ENCODE measurements at places on chromosomes 16 and 17.

GRCh38 chr17:48908047-48908843 is at the start of gene UBE2Z:
TSS of gene UBE2Z (plus strand) at chr17:48908407. CDS start at chr17:48908504, 97 bp downstream.
- DNase-seq = peak; percentile 97

GRCh38 chr17:74177018-74177450 is 26.4 kb upstream of the RPL38 start:
- DNase-seq = no peak

DNA sequence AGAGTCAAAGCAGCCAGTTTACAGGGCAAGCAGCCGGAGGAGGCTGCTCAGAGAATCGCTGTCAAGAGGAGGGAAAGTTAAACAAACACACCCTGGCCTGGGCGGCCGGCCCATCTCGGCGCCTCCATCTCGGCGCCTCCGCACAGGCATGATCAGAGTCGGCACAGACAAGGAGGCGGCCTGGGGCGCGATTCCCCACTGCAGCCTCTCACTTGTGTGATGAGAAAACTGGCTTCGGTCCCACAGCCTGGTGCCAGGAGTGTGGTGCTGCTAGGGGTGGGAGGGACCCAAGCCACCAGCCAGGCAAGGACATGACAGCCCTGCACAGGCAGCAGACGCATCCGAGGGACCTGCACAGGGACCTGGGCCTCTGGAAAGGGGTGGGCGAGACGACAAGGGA is 17.7 kb downstream of the SLC38A10 start:
- peak; percentile 21 for DNase-seq

DNA sequence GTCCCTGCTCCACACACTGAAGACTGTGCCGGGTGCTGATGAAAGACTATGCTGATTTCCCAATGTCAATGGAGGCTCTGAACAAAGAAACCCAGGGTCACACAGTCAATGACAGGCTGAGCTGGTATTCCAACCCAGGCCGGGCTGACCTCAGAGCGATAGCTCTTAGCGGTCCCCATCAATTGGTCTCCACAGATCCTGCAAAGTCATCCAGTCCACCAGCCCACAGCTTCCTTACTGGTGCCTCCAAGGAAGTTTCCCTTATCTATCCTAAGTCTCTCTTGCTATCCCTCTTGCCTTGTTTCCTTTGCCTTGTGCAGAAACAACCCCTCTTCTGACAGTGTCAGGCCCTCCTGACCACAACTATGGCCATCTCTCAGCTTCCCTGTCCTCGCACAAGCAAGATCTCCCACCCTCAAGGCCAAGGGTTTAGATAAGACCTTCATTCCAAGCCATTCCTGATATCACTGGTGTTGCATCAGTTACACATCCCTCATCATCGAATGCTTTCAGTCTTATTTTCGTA is 52.7 kb upstream of the KSR1 start:
- DNase-seq = no peak

GRCh38 chr16:2149630-2150417 is 1.4 kb downstream of the RAB26 start:
- no peak for DNase-seq

DNA sequence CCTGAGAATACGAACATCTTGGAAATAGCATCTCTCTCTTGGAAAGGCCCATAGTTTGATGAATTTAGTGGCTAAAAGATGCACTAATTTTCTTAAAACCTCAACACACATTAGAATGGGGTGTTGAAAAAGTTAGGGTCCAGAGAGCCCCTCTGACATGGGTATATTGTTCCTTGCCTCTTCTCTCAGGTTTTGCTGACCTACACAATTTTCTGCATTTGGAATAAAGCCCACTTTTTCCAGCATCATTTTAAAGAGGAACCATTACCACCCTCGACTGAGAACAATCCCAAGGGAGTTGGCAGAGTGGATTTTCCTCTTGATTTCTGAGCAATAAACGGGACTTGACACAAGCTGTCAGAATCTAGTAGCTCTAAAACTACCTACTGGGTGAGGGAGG is 156.1 kb downstream of the PMP22 start:
- no peak for DNase-seq

Measured in hippocampal formation (tissue), 2 donors.